ENCODE measurements at places on chromosomes 11 and 22.

DNA sequence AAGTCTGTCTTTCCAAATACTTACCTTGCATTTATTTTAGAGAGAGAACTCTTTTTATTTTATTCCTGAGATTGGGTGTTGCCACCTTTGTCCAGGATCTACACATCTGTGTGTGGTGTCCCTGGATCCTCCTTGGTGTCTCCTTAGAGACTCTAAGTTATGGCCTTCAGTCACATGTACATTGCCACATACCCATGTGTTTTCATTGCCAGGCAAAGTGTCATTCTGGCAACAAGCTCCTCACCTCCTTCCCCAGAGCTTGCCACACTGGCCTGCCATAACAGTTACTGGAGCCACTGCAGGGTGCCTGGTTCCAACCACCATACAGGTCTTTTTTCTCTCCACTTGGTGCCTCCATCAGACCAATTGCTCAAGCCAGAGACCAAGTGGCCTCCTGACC, 379.7 kb downstream of the NTM start:
- DNase-seq = no peak

DNA sequence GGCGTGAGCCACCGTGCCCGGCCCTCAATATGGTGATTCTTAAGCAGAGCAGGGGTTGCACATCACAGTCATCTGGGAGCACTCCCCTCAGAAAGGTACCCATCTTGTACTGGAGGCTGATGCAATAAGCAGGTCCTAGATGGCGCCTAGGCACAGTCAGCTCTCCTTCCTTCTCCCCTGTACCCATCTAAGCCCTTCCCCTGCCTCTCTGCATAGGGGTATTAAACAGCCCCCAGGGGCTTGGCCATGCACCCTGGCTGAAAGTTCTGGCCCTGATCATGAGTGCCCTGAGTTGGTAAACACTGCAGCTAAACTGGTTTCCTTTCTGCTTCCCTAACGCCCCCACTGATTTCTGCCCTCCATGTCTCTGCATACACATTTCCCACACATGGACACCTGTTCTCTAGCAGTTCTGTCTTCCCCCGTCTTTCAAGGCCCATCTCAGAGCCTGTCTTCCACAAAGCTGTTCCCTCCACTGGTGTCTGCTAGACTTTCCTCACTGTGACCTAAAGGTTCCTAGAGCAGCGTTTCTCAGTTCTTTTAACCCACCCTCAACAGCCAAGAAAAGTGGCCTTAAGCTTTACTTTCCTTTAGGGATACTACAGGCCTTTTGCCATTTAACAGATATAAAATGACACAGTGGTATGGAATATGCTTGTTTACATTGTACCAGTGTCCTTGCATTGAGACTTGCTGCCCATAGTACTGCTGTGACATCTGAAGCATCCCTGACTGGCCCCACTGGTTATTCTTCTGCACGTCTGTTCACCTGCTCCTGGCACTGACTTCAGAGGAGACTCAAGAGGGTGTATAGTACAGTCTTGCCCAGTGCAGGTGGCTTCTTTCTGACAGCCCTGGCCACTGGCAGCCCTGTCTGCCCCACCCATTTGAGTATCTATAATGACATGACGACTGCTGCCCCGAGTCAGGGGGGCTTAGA, 15.6 kb downstream of the UBE2L3 start:
- no peak for DNase-seq

- DNase-seq = no peak
Observed at GRCh38 chr22:49964136-49965090, 3.8 kb downstream of the PIM3 start.

GRCh38 chr11:116847612-116848011, 10.2 kb upstream of the APOA1 start:
- DNase-seq = no peak

DNA sequence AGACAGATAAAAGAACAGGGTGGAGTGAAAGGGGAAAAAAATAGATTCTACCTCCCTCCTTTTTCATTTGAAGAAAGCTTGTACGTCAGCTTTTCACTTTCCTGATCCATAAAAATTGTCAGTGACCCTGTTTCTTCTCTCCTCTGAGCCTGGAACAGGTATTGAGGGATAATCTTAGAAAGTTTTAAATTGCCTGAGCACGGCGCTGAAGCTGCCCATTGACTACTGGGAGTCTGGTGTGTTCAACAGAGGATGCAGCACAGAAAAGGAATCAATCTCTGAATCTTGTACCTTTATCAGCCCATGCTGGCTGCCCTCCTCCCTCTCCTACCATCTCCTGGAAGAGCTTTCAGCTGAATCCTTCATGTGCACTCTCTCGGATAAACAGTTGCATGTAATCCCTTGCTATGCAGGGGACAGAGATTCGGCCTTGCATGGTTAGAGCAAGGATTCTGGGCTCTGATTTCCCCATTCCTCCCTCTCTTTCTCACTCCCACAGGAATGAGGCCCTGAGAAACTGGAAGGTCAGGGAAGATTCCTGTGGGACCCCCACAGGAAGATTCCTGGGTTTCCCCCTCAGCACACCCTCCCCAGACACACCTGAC, 162.4 kb upstream of the SYN3 start:
- DNase-seq = no peak

GRCh38 chr11:133173810-133174412, 358.4 kb downstream of the OPCML start:
- DNase-seq = no peak

- DNase-seq = no peak
Observed at GRCh38 chr11:19817870-19818269, 105.2 kb downstream of the NAV2 start.

DNA sequence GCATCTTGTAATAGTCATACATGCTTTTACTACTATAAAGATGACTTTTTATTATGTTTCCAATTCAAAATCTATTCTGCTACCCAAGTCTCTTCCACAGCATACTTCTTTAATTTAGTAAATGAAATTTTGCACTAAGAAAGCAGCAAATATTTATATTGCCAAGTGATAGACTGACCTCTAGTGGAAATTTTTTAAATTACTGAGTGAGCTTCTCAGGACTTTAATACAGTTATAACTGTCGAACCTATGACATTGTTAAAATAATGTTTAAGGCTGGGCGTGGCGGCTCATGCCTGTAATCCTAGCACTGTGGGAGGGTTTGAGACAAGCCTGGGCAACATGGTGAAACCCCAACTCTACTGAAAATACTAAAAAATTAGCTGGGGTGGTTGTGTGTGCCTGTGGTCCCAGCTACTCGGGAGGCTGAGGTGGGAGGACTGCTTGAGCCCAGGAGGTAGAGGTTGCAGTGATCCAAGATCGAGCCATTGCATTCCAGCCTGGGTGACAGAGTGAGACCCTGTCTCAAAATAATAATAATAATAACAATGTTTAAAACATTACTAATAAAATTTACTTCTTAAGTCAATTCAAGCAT, 27.3 kb downstream of the STK33 start:
- peak; percentile 23 for DNase-seq

- DNase-seq = no peak
Observed at GRCh38 chr11:62141111-62142042, 17.6 kb downstream of the INCENP start.

GRCh38 chr11:61058583-61059259, 43.6 kb upstream of the CD5 start:
- no peak for DNase-seq

GRCh38 chr22:48084041-48084728, 1321.7 kb downstream of the TBC1D22A start:
- no peak for DNase-seq

DNA sequence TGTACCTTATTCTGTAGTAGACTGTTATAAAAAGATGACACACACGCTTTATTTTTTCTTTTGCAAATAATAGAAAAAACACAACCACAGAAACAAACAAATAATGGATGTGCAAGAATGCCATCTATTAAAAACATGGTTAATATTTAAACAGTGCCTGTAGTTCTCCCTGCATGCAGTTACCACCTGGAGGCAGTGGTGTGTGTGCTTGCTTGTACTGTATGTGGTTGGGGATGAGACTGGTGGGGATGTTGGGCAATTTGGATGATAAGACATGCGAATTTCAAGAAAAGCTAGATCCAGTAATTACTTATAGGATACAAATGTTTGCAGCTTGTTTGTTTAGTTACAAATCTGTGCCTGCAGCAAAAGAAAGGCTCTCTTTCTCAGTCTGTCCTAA, 3.6 kb downstream of the C11orf87 start:
- no peak for DNase-seq

DNA sequence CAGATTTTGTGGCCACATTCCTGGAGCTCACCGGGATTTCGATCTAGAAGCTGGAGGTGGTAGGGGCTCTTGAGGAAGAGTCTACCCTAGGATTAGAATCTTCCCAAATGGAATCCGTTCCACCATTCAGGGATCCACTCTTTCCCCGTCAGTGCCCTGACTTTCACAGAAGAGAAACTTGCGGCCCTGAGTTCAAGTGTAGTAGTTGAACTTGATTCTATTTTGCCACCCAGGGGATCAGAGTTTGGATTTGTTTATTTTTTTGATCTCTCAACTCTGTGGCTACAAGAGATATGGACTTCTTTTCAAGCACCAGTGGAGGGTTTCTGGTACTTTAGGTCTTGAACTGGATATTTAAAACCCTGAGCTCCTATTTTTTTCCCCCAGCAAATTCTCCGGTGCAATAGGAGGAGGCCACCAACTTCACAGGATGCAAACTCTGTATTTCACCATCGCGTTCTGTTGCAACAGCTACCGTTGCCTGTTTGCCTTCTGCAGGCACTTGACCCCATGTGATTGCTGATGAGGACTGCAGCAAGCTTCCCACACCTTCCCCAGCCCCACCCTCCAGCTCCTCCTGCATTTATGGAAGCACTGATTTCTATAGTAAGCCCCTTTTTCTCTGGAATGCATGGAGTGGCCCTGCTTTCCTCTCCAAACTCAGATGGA, 14.8 kb upstream of the MRGPRF start:
- DNase-seq = peak; percentile 56

DNA sequence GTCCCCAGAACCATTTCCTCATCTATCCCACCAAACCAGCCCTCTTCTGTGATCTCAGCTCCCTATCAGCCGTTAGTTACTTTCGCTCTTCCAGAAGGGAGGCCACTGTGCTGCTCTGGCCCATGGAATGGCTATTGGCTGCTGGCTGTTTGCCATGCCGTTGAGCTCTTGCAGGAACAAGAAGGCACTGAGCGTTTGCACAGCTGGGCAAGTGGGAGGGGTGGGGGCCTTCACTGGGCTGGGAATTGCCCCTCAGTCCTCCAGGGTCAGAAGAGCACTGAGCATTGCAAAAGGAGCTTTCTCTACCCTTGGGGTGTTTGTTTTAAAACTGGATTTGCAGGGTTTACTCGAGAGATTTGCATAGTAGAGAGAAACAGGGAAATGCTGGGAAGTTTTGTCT, 129.0 kb upstream of the PARVA start:
- DNase-seq = peak; percentile 69

GRCh38 chr11:45857961-45858474, 10.7 kb downstream of the CRY2 start:
- DNase-seq = no peak

- no peak for DNase-seq
Observed at GRCh38 chr11:24457985-24458384, 38.9 kb upstream of the LUZP2 start.

- no peak for DNase-seq
Observed at GRCh38 chr11:132293586-132293985, 923.2 kb downstream of the NTM start.

DNA sequence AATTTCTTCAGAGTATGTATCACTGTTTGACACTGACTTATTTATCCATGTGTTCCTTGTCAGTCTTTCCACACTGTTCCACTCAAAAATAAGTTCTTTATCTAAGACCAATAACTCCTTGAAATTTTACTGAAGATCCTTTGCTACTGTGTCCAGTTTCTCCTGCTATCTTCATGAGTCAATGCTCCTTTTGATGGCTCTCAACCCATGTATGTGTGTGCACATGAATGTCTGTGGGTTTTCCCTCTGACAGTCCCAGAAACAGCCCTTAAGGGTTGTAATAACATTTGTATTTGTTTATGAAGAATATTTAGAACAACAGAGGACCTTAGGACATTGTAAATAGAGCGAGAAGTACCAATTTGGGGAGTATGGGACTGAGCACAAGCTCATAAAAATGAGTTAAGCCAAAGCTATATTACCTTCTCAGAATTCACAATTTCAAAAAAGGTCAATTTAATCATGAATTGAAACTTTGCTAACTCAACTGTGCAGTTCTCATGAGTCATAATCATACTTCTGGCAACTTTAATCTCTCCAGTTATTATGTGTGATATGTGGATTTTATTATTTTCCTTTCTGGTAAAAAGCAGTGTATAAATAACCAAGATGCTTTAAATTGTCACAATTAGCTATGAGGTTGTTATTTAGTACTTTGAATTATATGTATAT, 533.6 kb downstream of the CNTN5 start:
- DNase-seq = no peak

GRCh38 chr22:39238966-39239505, 5.7 kb downstream of the PDGFB start:
- no peak for DNase-seq

GRCh38 chr11:127670374-127671119, 670.0 kb upstream of the KIRREL3 start:
- no peak for DNase-seq

- DNase-seq = no peak
Observed at GRCh38 chr11:121452609-121453150, at the start of gene SORL1-AS1. Gene SORL1-AS1 (minus strand): TSS chr11:121452967.

Measured in HepG2 (cell line).